ENCODE measurements at places on chromosomes 12 and 14.

DNA sequence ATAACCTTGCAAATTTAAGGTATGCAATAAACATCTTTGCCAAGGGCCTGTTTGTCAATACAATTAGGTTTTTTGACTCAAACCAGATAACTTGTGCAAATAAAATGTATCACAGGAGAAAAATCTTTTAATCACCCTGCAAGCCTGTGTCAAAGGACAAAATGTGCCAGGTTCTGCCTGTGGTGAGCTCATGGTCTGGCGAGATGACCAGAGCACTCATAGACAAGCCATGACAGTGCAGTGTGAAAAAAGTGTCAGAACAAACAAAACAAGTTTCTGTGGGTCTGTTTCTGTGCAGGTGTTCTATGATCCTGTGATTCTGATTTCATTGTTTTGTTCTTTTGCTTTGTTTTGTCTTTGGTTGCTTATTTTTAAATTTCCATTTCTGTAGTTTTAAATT is 847.2 kb downstream of the VRK1 start:
- no peak for DNase-seq

- no peak for DNase-seq
Measured at GRCh38 chr14:58870961-58871360, 233.2 kb downstream of the DACT1 start.

GRCh38 chr12:131852551-131853299 is 24.5 kb downstream of the MMP17 start:
- no peak for DNase-seq

DNA sequence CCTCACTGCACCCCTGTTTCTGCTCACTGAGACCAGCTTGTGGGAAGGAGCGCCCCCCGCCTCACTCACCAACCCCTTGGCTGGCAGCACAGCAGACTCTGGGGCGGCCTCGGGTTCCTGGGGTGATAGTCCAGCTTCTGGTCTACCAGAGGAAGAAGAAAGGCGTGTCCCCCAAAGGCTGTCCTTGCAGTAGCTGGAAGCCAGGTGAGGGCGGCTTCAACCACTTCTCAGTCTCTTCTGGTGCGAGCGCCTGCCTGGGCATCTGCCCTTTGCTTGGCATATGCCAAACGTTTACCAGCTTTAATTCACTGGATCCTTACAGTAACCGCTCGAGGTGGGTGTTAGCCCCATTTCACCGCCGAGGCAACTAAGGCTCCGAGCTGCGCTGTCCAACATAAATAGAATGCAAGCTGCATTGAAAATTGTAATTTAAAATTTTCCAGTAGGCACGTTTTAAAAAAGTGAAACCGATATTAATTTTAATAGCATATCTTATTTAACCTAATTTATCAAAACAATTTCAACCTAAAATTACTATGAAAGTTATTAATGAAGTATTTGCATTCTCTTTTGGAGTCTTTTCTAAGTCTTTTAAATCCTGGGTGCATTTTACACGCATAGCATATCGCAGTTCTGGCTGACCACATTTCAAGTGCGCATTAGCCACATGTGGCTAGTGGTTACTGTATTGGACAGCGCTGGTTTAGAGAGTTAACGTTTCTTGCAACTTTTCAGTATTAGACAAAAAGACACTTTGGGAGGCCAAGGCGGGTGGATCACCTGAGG is 872 bp downstream of the FAM177A1 start:
- DNase-seq: no peak

DNA sequence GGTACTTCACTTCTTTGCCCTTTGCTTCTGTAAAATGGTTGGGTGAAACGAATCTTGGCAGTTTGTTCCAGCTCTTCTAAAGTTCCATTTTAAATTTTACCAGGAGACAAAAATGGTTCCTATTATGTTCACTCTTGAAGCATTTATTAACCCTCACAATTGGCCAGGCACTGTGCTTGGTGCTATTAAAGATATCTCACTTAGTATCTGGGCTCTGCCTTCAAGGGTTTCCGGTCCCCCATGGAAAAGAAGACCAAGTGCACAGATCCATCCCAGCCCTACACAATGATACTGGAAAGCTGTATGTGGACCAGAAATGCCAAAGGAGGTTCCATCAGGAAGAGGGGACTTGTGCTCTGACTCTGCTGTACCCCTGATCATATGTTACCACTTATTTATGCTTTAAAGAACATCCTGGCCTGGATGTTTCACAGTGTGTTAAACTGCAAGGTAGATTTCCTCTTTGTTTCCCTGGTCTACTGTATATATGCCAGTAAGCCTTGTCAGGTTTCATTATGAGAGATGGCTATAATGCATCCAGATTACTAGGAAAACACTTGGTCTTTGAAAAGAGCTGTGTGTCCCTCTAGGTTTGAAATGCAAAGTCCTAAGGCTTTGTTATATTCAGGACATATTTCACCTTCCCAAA is 154.8 kb downstream of the PRKCH start:
- no peak for DNase-seq
